ENCODE measurements at places on chromosomes 3 and 15.

- DNase-seq = no peak
Measured at GRCh38 chr15:80837006-80837405, 57.8 kb downstream of the CEMIP start.

DNA sequence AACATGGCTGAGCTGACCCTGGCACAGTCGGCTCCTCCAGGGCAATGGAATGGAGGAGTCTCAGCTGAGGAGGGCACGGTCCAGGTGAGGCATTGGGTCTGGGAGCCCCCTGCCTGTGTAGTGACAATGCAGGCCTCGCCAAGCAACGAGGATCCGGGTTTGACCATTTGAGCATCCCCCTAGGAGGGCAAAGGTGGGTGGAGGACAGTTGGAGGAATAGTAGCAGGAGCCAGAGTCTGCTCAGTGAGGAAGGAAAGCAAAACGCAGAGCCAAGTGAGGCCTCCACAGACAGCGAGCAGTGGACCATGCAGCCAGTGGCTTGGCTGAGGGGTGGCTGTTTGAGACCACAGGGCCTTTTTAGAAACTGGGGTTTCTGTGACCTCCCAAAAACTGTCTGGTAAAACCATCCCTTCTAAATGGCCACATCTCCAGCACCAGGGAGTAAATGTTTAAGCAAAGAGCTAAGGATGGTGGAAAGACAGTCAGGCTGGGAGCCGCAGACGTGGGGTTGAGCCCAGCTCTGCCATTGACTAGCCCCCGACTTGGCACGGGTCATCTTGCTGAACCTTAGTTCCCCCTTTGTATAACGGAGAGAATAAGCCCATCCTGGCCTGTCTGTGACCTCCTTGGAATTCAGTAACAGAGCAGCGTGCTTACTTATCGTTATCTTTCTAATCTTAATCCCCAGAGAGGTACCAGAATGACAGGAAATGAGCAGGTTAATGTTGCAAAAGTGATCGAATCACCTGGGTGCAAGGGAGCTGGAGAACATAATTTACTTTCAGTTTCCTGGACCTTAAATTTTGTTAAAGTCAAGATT is 46.8 kb downstream of the CMTM6 start:
- DNase-seq = no peak

- no peak for DNase-seq
Measured at GRCh38 chr15:60416484-60416883, 18.7 kb upstream of the ANXA2 start.

GRCh38 chr15:44084770-44085169 is 110.3 kb downstream of the FRMD5 start:
- no peak for DNase-seq

Measured in mesothelial cell of epicardium (in vitro differentiated cells).